AG10803 (cell line): ENCODE measurements at places on chromosomes 12 and 14.

DNA sequence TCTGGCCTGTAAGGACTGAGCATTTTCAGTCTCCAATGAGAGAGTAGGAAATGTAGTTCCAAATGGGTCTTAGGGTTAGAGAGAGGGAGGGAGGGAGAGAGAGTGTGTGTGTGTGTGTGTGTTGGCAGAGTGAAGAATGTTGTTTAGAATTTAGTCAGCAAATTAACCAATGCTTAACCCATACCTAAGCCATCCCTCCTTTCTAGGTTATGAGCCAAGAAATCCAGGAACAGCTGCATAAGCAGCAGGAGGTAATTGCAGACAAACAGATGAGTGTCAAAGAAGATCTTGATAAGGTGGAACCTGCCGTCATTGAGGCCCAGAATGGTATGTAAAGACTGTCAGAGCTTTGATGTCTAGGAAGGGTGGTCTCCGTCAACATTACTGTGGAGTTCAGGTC is 56.9 kb downstream of the HSP90AA1 start:
- peak; percentile 75 for DNase-seq

DNA sequence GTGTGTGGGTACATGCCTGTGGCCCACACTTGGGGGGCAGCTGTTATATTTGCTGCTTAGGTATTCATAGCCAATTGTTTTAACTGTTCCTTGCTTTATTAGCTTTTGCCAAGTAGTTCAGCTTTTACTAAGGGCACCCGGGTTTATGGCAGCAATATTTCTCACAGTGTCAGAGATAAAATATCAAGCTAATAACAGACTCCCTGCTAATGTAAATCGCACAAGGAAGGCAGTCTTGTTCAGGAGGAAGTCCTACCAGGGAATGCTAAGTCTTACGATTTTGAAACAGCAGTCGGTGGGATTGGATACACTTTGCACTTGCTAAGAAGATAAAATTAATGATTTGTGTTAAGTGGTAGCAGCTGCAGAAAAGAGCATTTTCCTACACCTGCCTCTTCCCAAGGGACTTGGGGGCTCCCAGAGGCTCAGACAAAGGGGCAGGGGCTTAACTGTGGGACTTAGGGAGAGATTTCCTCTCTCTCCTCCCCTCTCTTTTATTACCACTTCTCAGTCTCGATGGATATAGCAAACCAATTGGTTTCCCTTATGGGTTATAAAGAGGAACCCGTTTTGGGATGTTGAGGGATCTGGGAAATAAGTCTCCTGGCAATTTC is 175.1 kb downstream of the NRXN3 start:
- DNase-seq = no peak

DNA sequence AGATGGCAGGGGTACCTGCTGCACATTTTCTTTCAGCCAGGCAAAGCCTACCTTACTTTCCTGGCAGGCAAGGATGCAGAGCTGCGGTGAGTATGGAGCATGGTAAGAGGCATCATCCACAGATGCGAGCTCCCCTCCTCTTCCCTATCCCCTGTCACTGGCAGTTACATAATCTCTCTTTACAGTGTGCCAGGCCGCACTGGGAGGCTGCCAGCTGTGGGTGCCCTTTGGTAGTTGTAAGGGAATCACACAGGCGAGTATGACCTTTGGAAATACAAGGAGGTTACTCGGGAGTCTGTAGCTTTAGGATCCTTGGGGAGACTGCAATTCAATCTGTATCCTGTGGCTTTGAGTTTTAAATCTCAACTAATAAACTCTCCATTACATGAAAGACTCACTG is 132.5 kb downstream of the KTN1 start:
- no peak for DNase-seq

DNA sequence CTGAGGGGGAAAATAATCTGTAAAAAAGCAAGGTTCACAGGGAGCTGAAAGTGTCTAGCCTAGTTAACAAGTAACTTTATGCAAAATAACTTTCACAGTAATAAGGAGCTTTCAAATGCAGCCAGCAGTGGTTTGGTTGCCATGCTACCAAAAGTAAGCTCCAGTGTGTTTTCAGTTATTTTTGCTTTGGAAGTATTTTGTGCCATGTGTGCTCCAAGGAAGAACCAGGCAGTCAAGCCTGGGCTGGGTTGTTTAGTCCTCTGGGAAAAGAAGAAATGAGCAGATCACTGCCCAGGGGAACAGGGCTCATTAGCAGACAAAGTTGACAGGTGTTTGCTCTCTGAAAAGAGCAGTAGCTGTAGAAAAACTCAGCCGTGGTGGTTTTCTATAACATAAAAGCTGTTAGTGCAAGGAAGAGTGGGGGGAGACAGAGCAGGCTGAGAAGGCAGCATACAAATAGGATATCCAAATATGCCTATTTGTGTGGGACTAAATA is 92.8 kb upstream of the TMTC2 start:
- no peak for DNase-seq

DNA sequence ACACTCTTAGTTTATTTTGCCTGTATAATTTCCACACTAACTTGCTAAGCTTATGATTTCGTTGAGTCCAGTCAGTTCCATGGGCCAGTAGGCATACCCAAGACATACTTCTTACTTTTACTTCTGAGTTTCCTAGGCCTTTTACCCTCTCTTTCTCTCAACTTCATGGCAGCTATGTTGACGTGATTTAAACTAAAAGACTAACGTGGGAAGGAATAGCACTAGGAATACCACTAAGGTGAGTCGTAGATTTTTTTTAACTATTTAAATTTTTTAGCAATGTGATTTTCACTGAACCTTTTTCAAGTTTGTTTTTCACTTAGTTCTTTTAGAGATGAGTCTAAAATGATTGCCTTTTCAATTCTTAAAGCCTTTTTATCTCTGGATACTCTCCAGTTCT is 793.5 kb upstream of the NOVA1 start:
- peak; percentile 8 for DNase-seq

DNA sequence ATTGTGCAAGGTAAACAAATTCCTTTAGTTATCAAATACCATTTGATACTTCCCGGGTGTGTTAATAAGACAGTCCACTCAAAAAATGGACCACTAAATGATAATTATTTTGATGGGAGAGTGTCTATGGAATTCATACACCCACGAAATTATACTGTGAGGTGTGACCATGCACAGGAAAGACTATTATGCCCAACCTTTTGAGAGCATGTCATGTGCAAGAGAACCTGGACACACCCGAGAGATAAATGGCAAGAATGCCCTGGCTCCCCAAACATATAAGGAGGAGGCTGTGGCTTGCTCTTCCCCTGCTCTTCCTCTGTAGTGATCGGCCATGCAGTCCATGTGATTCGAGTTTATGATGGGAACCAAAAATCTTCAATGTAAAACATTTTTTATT is 119.5 kb upstream of the BCL2L14 start:
- no peak for DNase-seq

DNA sequence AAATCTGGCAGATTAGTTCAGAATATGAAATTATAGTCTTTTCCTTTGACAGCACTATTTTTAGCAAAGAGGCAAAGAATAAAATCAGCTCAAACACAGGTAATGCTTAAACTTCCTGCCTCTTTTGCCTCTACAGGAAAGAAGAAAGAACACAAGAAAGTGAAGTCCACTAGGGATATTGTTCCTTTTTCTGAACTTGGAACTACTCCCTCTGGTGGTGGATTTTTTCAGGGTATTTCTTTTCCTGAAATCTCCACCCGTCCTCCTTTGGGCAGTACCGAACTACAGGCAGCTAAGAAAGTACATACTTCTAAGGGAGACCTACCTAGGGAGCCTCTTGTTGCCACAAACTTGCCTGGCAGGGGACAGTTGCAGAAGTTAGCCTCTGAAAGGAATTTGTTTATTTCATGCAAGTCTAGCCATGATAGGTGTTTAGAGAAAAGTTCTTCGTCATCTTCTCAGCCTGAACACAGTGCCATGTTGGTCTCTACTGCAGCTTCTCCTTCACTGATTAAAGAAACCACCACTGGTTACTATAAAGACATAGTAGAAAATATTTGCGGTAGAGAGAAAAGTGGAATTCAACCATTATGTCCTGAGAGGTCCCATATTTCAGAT is 17.4 kb downstream of the TMPO start:
- DNase-seq = peak; percentile 59

GRCh38 chr14:66979101-66979974 is 209.9 kb upstream of the GARIN2 start:
- DNase-seq = peak; percentile 8

- DNase-seq = peak; percentile 83
Measured at GRCh38 chr12:19546027-19546426, 106.7 kb downstream of the AEBP2 start.

- DNase-seq = peak; percentile 3
Measured at GRCh38 chr12:5792343-5792742, 152.7 kb downstream of the ANO2 start.

DNA sequence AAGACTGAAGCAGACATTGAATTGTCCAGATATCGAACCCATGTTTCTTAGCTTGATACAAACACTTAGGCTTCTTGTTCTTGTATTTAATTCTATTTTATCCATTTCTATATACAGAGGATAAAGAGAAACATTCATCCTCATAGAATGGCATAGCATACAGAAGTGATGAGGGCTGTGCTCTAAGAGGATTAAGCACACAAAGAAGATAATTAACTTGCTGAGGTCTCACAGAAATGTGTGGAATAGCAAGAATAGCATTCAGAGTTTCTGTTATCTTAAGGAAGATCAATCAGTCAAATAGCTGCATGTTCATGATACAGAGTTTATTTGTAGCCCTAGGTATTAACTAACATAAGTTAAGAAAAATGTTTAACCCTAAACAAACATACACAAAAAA is 27.3 kb upstream of the STRAP start:
- no peak for DNase-seq

GRCh38 chr14:74667758-74668157 is 45.1 kb downstream of the AREL1 start:
- peak; percentile 45 for DNase-seq

DNA sequence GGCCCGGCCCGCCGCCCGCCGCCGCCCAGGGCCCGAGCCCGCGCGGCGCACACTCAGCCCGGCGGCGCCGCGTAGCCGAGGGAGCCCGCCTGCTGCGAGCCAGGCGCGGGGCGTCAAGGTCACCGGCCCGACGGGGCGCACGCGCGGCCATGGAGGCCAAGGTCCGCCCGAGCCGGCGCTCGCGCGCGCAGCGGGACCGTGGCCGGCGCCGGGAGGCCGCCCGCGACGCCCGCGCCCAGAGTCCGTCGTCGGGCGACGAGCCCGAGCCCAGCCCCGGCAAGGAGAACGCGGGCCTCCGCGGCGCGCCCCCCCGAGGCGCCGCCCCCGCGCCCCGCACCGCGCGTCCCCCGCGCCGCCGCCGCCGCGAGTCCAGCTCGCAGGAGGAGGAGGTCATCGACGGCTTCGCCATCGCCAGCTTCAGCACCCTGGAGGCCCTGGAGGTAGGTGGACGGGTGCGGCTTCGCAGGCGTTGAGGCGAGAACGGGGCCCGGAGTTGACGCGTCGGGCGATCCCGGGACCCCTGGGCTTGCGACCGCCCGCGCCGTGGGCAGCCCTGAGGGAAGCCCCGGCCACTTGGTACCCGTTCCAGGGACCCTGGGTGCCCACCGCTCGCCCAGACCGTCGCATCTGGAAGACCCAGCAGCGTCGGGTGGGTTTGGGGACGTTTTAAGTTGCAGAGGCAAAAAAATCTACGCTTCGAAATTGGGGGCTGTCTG is 629 bp downstream of the FBRSL1 start:
- peak; percentile 12 for DNase-seq

DNA sequence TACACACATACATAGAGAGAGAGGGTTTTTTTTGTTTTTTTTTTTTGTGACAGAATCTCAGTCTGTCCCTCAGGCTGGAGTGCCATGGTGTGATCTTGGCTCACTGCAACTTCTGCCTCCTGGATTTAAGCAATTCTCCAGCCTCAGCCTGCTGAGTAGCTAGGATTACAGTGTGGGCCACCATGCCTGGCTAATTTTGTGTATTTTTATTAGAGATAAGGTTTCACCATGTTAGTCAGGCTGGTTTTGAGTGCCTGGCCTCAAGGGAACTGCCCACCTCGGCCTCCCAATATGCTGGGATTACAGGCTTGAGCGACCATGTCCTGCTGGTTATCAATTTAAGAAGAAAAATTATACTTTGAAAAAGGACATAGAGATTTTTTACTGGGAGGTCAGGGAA is 710.6 kb downstream of the SLC6A15 start:
- no peak for DNase-seq

GRCh38 chr12:47881826-47882427 is 22.9 kb downstream of the VDR start:
- peak; percentile 99 for DNase-seq

GRCh38 chr12:99372257-99372920 is 275.2 kb upstream of the GARIN6 start:
- no peak for DNase-seq

DNA sequence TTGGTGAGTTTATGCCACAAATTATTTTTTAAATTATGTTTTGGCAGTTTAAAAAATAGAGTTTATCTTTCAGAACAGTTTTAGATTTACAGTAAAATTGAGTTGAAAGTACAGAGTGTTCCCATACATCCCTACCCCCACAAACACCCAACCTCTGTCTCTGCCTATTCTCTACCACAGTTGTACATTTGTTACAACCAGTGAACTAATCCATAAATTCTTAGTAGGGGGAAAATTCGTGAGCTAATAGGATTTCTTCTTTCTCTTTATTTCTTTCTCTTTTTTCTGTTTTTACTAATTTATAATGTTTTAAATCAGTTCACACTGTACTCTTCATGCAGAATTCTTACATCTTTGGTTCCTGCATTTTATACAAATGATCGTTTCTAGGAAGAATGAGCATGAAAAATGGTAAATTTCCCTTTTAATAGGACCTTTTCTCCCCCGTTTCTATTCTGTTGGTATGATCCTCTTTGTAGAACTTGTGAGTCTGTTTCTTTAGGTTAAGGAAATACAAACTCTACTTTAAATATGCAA is 56.7 kb downstream of the MIPOL1 start:
- DNase-seq = no peak

DNA sequence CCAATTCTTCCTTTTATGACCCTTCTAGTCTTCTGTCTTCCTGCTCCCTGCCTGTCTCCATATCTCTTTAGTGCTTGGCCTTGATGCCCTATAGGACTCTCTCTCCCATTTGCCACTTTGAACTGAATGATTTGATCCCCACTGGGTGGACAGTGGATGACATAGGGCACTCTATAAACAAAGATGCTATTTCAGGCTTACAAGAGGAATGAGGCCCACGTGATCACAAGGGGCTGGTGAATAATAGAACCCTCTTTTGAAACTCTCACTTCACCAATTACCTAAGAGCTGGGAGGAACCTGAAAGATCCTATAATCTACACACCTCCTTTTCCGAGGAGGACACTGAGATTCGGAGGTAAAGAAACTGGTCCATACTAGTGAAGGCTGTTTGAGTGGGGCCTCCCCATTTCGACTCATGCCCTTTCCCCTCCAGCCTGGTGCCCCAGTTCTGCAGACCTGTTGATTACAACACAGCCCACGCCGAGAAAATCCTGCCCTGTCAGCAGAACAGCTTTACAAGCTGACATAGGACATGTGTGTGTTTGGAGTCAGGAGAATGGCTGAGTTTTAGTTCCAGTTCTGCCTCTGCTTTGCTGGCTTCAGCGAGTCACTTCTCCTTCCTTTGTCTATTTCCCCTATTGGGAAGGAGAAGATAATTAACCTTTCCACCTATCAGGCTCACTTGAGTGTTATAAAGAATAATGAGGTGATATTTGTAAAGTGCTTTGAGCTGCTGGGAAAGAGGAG is 400.3 kb downstream of the ZFP36L1 start:
- DNase-seq = no peak

- no peak for DNase-seq
Measured at GRCh38 chr12:86543716-86544115, 287.5 kb upstream of the MGAT4C start.
